NCI-H748 treated with DMSO at 0.1 percent for 48 hours (cell line): ENCODE measurements at places on chromosomes 6 and 20.

GRCh38 chr6:125233202-125233601 is 68.6 kb downstream of the HDDC2 start:
- no peak for DNase-seq

- DNase-seq = no peak
Observed at GRCh38 chr6:66499851-66500250, 792.8 kb upstream of the EYS start.

- DNase-seq = no peak
Observed at GRCh38 chr6:70821751-70822150, 135.1 kb downstream of the B3GAT2 start.

GRCh38 chr6:169189182-169189581 is 64.5 kb downstream of the THBS2 start:
- peak; percentile 35 for DNase-seq

- DNase-seq = no peak
Observed at GRCh38 chr6:38982470-38982869, 66.1 kb upstream of the GLP1R start.

- peak; percentile 61 for DNase-seq
Observed at GRCh38 chr6:52233975-52234823, 10.1 kb downstream of the IL17F start.

- no peak for DNase-seq
Observed at GRCh38 chr6:106439459-106439858, 78.9 kb downstream of the CRYBG1 start.

DNA sequence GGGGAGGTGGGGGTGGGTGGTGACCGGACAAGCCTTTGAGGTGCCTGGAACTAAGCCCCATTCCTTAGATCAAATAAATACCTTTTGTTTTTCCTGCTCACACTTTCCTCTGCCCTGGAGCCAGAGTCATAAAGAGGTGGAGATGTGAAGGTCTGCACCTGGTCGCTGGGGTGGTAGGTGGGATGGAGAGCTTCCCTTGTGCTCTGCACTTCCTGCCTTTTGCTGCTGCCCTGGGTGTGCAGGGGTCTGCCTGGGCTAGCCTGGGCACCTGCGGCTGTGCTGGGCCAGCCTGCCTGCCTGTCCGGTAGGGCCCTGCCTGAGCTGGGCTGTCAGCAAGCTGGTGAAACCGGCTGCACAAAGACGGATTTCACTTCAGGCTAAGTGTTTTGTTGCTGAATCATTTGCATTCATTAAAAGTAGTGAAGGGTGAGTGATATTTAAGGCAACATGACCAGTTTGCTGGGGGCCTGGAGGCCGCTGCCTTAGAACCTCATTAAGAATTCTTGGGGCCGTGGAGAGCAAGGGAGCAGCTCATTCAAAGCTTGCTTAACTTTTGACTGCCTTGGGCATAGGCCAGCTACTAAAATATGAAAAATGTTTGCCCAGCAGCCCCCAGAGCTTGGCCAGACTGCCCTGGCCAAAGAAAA is 20.5 kb downstream of the PTK7 start:
- no peak for DNase-seq

GRCh38 chr6:30386166-30386565 is 41.2 kb downstream of the RPP21 start:
- no peak for DNase-seq

DNA sequence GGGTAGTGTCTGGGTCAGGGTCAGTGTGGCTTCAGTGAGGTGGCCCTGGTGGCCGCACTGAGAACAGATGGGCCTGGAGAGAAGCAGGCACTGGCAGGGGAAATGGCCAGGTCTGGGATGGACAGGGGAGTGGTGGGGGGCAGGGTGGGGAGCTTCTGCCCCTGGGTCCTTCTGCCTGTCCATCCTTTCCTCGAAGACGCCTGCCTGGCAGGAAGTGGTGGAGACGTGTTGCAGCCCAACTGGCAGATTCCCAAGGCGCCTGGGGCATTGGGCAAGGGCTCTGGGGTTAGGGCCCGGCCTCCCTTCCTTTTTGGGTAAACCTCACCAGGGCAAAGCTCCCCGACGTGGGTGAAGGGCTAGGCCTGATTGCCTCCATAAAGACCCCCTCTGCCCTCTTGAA is 10.4 kb downstream of the SRC start:
- DNase-seq = no peak

GRCh38 chr6:33277663-33278391 is 904 bp downstream of the B3GALT4 start:
- DNase-seq = no peak

GRCh38 chr6:169933251-169933821 is 181.9 kb downstream of the ERMARD start:
- peak; percentile 91 for DNase-seq

GRCh38 chr20:43936805-43937204 is 22.2 kb downstream of the TOX2 start:
- DNase-seq = no peak

GRCh38 chr6:166933396-166933795 is 23.0 kb downstream of the RNASET2 start:
- DNase-seq = no peak

GRCh38 chr6:123770247-123770949 is 33.3 kb upstream of the NKAIN2 start:
- no peak for DNase-seq

DNA sequence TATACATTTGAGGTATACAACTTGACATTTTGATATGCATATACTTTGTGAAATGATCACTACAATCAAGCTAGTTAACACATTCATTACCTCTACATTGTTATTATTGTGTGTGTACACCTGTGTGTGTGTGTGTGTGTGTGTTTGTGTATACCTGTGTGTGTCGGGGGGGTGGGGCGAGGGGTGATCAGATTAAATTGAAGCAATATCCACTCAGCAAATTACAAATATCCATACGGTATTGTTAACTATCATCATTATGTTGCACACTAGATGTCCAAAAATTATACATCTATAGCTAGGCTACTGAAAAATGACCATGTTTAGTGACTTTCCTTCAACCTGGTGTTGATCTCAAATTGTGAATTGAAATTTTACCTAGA is 1.8 kb downstream of the RHAG start:
- DNase-seq = no peak

DNA sequence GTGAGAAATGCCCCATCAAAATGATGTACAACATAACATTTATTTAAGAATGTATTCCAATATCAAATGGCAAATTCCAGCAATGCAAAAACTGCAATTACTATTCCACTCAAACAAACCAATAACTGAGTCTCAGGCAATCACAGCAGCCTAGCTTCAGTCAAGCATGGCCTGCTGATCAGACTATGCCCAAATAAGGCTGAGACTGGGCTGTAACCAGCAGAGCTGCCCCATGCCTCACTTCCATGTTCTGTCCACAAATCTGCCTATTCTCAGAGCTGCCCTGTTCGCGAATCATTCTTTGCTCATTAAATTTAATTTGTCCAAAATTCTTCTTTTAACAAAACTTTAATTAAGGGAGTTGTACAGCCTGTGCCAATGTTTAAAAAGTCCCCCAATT is 155.4 kb downstream of the FNDC1 start:
- no peak for DNase-seq

DNA sequence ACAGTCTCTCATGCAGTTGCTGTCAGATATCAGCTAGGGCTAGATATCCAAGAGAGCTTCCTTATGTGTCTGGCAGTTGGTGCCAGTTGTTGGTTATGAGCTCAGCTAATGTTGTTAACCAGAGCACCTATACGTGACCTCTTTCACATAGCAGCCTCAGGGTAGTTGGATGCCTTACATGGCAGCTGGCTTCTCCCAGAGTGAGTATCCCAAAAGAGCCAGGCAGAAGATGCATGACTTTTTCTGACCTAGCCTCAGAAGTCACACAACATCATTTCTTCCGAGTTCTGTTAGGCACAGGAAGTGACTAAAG is 175.7 kb downstream of the VEGFA start:
- no peak for DNase-seq

DNA sequence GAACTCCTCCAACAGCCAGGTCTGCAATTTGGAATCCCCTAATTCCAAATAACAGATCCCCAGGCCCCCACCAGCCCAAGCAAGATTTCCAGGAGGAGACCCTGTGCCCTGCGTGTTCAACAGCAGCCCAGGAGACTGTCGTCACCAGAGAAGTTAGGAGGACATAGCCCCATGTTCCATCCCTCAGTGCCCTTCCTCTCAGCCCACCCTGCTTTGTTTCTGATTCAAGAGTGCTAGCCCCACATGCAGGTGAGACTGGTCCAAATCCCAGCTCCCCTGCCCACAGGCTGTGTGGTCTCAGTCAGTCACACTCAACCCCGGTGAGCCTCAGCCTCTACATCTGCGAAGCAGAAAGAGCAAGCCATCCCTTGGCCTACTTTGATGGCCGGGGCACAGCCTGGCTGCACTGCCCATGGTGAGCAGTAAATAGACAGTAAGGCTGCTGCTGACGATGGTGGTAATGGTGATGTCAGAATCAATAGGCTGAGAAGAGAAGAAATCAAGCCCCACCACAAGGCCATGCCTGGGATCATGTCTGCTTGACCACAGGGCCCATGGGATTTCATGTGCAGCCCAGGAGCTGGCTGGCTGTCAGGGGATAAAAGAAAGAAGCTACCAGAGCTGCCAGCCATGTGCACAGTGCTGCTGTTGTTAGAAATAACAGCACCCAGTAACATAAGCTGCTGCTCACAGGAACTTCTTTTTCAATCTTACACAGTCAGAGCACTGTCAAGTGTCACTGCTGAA is 51.5 kb upstream of the NXT1 start:
- no peak for DNase-seq

- no peak for DNase-seq
Observed at GRCh38 chr6:100946021-100946540, 65.0 kb upstream of the ASCC3 start.

GRCh38 chr6:31299511-31299910 is 27.6 kb upstream of the HLA-C start:
- no peak for DNase-seq

- no peak for DNase-seq
Observed at GRCh38 chr6:99378636-99379035, 15.4 kb downstream of the COQ3 start.

DNA sequence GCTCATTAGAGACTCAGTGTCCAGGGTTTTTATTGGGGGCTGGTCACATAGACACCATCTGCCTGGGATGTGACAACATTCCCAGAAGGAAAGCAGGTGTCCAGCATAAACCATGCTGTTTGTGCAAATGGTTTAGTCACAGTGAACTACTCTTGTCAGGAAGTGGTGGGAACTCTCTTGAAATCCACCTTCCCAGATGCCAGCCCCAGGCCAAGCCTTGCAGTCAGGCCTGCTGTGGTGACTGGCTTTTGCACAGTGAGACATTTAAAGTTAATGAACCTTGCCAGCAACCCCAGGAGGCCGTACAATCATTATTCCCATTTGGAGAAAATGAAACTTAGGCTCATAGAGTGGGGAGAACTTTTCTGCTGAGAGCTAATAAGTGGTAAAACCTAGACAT is 242.5 kb upstream of the KCNG1 start:
- DNase-seq = no peak

- no peak for DNase-seq
Observed at GRCh38 chr20:37344506-37345338, 1.2 kb upstream of the SRC start.

GRCh38 chr20:19602675-19603375 is 155.2 kb upstream of the RIN2 start:
- DNase-seq = no peak

DNA sequence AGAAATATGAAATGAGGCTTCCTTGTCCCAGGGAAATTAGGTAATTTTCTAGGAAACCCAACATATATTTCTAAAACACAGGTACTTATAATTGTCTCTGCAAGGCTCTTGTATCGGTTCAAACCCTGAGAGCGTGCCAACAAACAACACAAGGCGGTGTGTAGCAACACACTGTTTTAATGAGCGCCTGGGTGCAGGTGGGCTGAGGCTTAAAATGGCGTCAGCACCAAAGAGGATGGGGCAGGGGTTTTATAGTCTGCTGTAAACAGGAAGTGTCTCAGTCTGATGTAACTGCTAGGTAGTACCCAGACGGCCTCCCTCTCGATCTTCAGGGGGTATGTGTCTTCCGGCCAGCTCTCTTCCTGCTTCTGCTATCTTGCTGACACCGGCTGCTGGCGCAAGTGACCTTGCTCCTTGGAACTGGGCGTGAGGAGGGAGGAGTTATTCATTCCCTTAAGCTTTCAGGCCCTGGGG is 69.7 kb downstream of the EPB41L2 start:
- DNase-seq = no peak

GRCh38 chr20:8983478-8984345 is 85.2 kb upstream of the PLCB4 start:
- no peak for DNase-seq

- no peak for DNase-seq
Observed at GRCh38 chr20:25319241-25320034, 71.2 kb downstream of the ABHD12 start.

DNA sequence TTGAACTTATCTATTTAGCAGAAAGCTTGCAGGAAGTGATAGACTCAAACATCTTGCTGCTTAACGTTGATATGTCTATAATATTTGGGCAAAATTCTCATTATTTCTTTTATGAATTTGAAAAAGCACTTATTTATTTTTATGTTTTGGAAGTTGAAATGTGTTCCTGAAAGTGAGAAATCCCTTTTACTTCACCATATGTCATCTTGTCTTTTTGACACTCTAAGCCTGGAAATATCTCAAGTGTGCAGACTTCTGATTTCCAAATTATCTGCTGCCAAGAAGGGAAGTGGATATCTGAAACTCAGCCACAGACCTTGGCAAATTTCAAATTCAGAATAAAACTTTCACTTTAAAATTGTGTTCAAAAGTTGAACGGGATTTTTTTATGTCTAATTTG is 368.7 kb upstream of the MANEA start:
- DNase-seq = no peak

GRCh38 chr6:167778497-167779128 is 48.1 kb upstream of the AFDN start:
- DNase-seq = no peak

DNA sequence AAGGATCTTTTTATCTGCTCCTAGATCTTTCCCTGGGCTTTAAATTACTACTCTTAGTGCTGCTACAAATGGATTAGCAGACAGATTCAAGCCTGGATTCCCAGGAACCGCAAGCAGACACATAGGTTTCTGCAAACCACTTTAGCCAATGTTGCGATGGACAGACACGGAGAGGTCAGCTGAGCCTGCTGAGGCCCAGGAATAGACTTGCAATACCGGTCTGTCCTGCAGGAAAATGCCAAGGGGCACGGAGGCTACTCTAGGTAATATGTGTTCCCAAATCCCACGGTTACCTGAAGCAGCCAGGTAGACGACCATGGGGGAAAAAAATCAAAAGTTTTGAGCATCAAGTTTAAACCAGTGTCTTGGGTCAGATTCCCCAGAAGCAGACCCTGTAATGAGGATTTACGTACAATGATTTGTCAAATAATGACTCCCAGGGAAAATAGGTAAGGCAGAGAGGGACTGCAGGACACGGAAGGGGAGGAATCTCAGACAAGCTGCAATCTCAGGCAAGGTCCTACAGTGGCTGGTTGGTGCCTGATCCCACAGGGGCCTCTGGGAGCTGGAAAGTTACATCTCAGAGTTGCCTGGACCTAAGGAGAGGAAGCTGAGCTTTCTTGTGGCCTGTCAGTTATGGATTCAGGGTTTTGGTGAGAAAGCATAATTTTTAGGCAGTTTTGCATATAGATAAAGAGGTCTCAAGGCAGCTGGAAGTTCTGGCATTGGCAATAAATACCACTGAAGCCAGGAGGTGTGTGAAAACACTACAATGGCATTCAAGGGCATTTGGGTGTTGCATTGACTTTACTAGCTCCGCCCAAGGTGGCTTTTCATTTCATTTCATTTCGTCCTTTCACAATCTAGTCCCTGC is 12.5 kb downstream of the OTOR start:
- no peak for DNase-seq
